Coronary artery (tissue), 2 donors: ENCODE measurements at places on chromosomes 16 and 17.
A peak's percentile ranks its signal among the peaks of the same experiment; 100 is the strongest.

GRCh38 chr16:49810831-49811230, 45.1 kb downstream of the ZNF423 start:
- DNase-seq, result no peak

DNA sequence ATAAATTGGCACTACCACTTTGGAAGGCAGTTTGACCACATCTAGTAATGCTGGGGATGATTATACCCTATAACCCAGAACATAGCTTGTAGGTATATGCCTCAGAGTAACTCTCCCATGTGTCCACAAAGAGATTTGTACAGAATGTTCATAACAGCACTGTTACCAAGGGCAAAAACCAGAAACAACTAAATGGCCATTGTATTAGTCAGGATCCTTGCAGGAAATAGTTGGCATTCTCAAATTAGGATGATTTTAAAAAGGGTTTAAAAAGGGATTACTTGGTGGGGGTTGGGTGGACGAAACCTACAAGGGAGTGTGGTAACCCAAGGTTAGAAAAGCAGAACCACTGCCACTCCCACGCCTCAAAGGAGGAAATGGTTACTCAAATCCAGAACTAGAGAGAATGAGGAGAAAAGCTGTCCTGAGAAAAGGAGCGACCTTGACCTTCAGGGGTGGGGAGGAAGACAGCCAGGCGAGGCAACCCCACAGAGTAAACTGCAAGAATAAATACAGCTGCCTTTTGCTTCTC, 2.1 kb downstream of the CPPED1 start:
- no peak for DNase-seq

DNA sequence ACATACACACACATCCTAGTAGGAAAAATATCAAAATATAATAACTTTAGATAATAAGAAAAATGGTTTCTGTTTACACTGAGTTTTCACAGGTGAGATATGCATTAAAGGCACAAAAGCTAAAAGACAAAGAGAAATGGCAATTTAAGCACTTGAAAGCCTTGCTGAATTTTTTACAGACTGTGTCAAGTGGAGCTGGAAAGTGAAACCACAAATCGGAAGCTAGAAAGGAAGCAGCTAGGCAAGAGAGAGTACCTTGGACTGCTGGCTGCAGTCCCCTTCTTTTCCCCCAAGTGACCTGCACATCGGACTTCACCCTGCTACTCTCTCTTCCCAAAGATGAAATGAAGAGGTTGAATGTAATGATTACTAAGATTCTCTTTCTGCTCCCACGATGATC, 135.1 kb downstream of the CDH13 start:
- DNase-seq, result no peak

GRCh38 chr17:55175788-55176427, 88.9 kb upstream of the HLF start:
- DNase-seq, result no peak

DNA sequence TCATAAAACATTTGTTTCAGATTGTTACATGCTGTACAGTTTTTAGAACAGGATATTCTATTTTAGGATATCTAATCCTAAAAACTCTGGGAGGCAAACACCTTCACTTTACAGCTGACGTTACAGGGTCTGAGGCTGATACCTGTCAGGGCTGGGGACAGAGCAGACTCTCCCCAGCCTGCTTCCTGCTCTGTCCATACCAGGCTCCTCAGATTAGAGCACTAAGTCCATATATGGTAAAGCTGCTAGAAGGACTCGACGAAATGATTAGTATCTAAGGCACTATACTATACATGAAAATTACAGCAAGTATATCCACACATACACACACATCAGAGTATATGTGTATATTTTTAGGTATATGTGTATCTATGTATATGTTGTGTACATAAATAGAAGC, 125.2 kb downstream of the ZFHX3 start:
- DNase-seq, result no peak

DNA sequence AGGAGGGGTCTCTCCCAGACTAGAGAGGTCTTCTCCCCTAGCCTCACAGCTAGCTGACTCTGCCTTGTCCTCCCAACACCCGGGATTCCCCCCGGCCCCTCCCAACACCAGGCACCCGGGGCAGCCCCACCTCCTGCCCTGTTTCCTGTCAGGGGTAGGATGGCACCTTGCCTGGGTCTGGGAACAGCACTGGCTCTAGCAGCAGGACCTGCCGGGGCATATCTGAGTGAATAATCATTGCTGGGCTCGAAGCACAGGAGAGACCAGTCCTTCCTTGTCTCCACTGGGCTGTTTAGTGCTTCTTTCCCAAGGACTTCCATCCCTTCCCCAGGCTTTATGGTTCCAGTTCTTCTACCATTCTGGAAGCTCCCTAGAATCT, 25.7 kb downstream of the MINK1 start:
- no peak for DNase-seq

GRCh38 chr16:2023092-2024031, 3.3 kb upstream of the NHERF2 start:
- peak; percentile 92 for DNase-seq

- DNase-seq, result no peak
These were observed 14.7 kb downstream of the CDH13 start for GRCh38 chr16:82641336-82641984.

- no peak for DNase-seq
These were observed 74.8 kb downstream of the MAP2K6 start for GRCh38 chr17:69489313-69489712.

DNA sequence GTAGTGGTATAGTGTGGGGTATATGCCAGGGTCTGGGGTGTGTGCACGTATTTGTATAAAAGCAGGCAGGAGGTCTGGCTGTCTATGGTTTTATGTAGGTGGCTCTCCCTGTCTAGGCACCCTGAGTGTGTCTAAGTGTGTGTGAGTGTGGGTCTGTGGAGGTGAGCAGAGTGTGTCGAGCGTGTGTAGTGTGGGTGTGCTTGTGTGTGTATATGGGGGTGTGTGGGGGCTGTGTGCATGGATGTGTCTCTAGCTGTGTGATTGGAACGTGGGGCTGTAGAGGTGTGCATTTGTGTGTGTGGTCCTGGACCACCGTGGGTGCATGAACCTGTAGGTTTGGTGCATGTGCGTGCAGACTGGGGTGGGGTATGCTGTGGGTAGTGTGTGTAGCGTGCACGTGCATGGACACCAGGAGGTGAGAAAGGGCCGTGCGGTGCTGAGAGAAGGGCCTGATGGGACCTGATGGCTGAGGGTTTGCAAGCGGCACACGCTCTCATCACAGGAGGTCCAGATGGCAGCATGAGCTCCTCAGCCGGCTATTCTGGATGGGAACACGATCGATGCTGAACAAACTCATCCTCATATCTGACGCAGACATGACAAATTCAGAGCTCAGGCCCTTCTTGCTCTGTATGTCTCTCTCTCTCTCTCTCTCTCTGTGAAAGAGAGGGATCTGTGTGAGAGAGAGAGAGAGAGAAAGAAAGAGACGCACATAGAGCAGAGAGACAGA, 27.7 kb downstream of the SPACA3 start:
- peak; percentile 52 for DNase-seq

DNA sequence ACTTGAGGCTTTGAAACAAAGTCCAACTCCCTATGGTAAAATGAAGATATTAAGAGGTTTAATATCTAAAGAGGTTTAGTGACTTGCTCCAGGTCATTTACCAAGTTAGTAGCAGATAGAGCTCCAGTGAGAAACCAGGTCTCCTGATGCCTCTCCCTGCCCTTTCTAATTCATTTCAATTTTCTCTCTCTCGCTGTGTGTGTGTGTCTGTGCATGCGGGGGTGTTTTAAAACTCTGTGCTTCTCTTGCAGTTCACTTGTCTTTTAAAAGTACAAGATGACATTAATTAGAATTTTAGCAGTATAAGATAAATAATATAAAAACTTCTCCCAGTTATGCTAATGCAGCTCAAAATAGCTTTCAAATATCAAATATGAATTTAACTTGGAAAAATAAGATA, 8.2 kb upstream of the ZP2 start:
- no peak for DNase-seq
